Left colon (tissue), 2 donors: ENCODE measurements at places on chromosomes 13 and 19.

DNA sequence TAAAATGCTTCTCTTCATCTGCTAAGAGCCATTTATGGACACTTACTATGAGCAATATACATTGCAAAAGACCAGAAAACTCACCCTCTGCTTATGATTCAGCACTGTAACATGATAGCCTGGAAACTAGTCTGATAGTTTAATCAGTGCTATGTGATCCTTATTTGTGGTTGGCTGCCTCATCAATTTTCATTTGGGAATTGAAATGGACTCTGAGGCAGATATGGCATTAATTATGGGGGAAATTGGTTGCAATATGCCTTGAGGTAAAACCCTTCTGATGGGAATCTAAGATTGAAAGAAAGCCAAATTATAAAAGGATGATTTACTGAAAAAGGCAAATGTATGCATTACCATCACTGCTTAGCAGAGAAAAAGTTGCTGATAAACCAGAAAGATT is 33.5 kb downstream of the FAM216B start:
- no peak for DNase-seq

DNA sequence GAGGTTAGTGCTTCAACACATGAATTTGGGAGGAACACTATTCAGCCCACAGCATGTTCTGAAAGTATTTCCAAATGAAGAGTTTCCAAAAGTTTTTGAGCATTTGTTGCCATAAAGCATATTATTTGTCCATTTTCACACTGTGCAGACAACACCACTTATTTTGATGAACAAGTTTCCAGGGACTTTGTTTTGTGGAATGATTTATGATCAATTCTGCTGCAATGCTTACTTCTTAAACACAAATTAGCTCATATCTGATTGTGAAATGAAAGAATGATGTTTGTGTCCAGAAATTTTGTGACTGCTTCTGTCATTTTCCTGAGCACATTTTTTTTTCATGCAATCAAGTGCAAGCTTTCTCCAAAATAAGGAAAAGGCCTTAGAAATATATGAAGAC is 205.3 kb downstream of the RAP2A start:
- DNase-seq: no peak

DNA sequence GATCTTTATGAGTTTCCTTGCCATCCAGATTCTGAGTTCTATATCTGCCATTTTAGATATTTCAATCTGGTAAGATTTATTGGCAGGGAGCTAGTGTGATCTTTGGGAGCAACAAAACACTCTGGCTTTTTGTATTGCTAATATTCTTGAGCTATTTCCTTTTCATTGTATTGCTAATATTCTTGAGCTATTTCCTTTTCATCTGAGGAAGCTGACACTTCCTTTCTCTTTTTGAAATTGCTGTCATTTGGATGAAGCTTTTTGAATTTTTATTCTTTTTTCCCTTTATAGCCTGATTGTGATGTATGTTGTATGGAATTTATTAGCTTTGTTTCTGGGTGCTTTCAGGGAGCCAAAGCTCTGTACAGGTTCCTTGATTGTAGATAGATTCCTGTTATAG is 873.5 kb upstream of the ATXN8OS start:
- no peak for DNase-seq

DNA sequence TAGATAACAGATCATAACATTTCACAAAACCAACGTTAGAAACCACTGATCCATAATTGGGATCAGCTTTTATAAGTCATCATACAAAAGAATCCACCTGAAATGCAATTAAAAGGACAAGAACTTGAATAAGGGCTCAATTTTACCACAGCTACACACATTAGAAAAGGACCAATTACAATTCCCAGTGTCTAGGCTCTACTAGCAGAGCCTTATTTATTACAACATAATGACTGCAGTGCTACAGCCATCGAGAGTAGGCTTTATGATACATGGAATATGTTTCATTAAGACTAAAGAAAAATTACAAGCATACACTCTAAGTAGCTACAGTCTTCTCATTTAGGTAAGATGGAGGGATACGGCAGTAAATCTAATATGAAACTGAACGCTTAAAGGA is 2.9 kb downstream of the RBM26 start:
- no peak for DNase-seq

DNA sequence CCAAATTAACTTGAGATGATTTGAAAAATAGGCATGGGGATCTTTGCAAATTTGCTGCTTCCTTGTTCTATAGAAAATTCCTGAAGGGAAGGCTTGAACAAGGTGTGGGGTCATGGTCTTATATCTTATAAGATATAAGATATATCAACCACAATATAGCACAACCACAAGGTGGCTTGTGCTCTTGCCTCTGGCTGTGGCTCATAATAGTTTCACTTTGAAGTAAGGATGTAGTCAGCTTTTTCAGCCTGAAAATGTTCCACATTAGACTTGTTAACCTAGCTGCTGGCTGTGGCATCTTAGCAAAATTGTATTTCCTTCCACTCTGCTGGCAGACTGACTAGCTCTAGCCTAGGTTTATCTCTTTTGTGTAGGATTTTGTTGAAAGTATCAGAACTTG is 169.7 kb downstream of the KLF5 start:
- no peak for DNase-seq

DNA sequence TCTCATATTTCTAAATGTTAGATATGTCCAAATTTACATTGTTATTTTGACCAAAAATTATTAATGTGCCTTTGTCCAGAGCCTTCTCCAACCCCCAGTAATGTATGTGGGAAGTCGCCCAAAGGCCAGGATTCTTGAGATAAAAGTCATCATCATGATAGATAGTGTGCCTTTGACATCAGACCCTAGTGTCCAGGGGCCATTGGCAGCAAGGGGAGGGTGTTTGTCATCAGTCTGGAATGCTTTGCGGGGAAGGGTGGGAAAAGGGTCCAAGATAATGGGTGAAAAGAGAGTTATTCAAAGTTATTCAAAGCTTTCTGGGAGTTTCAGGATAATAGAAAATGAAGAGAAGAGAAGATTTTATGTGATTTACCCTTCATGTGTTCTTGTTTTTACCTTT is 909.5 kb upstream of the GPC6 start:
- DNase-seq: no peak
